ENCODE measurements at places on chromosomes 13 and 19.
A peak's percentile ranks its signal among the peaks of the same experiment; 100 is the strongest.

- no peak for DNase-seq
Observed at GRCh38 chr13:113548171-113548641, 36.3 kb upstream of the TFDP1 start.

- DNase-seq = peak; percentile 26
Observed at GRCh38 chr13:76667551-76667950, 218.7 kb downstream of the KCTD12 start.

GRCh38 chr13:89279374-89279773 lies 1608.2 kb downstream of the SLITRK5 start:
- DNase-seq = peak; percentile 42

DNA sequence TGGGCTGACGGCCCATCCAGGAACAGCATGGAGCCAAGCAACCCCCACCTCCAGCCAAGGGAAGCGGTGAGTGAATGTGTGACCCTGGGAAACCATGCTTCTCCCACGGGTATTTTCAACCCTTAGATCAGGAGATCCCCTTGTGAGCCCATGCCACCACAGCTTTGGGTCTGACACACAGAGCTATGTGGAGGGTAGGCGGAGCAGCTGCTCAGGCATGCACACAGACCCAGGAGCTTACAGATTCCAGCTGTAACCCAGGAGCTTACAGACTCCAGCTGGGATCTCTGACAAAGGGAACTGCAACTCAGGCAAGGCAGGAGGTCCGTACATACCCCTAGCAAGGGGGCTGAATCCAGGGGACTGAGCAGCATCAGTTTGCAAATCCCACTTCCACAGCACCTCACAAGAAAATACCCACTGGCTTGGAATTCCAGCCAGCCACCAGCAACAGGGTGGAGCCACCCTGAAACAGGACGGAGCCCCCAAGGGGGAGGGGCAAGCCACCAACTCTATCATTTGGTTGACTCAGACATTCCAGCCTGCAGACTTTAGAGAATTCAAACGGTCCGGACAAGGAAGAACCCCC lies 40.8 kb upstream of the RFXAP start:
- peak; percentile 23 for DNase-seq

GRCh38 chr13:104831831-104832230 lies 1703.6 kb downstream of the EFNB2 start:
- DNase-seq = no peak

DNA sequence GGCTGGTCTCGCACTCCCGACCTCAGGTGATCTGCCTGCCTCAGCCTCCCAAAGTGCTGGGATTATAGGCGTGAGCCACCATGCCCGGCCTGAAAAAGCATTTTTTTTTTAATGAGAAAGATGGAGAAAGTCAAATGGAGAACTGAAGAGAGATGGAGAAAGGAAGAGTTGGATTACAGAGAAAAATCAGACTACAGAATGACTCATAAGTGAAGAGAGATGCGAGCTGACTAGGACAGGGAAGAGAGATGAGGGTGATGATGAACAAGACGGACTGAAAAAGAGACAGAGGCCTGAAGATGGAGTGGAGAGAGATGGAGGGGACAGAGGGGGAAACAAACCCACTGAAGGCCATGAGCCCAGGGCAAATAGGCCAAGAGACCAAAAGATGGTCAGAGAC lies 1.5 kb downstream of the DHX34 start:
- DNase-seq = no peak

GRCh38 chr19:4376028-4376670 lies 24.2 kb downstream of the SH3GL1 start:
- DNase-seq = no peak

- peak; percentile 14 for DNase-seq
Observed at GRCh38 chr13:29369060-29369743, 226.3 kb downstream of the SLC7A1 start.

DNA sequence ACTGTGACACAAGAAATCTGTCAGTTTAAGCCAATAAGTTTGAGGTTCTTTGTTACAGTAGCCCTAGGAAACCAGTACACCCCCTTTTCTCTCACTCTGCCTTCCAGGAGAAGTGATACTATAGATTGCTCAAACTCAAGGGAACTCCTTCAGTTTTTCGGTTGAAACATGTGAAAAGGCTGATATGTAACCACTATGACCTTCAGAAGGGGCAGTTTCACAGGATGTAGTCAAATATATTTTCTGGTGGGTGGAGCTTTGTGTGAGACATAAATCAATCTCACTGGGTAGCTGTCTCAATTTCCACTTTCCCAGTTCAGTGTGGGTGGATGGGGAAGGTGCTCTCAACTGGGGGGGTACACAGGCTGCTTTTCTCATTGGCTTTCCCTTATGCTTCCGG lies 41.7 kb downstream of the HTR2A start:
- no peak for DNase-seq

DNA sequence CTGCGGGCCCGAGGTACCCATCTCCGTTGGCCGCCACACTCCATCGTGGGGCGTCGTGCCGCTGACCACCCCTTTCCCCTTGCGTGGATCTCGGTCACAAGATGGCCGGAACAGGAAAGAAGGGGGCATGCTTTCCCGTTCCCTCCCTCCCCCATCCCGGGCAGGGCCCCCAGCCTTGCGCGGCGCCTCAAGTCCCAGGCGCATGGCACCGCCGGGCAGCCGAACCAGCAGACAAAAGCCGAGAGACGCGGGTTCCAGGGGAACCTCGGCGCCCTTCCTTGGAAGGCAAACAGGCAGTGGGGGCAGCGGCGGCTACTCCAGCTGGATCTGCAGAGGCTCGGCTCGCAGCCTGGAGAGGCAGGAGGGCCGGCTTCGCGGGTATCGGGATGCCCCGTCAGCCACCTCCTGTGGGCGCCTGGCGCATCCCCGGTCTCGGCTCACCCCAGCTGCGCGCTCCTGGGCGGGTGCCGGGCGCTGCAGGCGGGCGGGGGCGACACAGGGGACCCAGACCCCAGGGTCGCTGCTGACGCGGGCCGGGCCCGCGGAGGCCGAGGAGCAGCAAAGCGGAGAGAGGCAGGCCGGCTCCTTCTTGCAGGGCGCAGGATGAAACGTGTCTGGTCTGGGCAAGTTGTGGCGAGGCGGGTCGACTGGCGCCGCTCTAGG lies 439 bp downstream of the DZIP1 start:
- DNase-seq = peak; percentile 55

DNA sequence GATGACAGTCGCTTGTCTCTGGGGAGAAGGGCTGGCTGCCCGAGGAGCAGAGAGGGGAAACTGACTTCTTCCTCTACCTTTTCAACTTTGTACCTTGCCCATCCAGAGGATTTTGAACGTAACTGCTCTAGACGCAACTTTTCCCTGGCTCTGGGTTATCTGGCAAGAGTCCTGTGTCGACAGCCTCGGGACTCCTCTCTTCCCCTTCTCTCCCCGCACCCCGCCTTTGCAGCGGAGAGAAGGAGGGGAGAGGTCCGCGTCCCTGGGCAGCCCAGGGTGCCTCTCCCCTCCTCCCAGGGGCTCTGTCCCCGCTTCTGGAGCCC lies 574 bp downstream of the SH3GL1 start:
- DNase-seq = no peak

DNA sequence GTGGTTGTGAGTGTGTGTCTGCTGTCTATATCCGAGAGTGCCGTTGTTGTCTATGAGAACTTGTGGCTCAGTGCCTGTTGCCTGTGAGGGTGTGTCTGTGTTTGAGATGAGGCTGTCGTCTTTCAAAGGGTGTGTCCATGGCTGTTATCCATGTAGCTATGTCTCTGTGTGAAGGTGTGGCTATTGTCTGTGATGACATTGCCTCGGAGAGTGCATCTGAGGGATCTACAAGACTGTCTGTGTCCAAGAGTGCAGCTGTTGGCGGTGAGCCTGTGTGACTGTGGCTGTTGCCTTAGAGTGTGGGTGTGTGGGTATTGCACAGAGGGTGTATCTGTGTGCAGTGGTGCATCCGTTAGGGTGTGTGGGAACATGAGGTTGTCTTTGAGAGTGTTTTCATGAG lies 4.9 kb downstream of the NUMBL start:
- DNase-seq = no peak

DNA sequence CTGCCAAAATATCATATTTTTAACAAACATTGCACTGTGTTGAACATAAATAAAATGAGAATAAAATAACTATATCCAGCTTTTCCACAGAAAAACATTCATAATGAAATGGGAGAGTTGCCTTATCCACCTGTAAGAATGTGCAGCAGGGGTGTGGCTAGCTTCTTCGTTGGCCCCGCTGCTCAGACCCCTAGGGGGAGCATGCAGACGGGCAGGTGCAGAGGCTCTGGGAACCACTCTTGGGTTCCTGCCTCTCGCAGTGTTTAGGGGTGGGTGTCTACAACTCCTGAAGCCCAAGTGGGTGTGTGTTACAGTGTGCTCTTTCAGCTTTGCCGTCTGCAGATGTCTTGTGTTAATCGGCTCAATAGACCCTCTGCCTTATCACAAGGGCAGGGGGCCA lies 121.7 kb downstream of the SLITRK5 start:
- no peak for DNase-seq

- DNase-seq = no peak
Observed at GRCh38 chr19:41941410-41942202, 13.4 kb upstream of the ERFL start.
